ENCODE measurements at places on chromosomes 6 and 20. TPM values are rescaled to one million over a fixed set of nuclear protein-coding genes. Genes with fewer than 3 reads are reported as not detected.

GRCh38 chr6:81734081-81734480 lies 18.4 kb downstream of the TENT5A start:
- DNase-seq: no peak

DNA sequence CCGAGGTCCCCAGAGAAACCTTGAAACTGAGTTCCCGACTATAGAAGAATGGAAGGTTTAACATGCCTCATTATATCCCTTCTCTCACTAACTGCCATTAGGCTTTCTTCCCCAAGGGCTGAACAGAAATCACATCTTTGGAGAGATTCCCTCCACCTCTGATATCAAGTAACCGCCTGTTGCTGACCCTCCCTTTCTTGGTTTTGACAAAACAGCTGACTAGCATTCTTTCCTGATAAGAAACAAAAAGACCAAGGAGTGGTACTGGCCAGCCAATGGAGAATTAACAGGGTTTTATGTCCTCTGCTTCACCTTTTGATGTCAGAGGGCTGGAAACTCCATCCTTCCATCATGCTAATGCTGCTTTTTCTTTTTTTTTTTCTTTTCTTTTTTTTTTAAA lies 176.6 kb upstream of the ADGRB3 start:
- no peak for DNase-seq

DNA sequence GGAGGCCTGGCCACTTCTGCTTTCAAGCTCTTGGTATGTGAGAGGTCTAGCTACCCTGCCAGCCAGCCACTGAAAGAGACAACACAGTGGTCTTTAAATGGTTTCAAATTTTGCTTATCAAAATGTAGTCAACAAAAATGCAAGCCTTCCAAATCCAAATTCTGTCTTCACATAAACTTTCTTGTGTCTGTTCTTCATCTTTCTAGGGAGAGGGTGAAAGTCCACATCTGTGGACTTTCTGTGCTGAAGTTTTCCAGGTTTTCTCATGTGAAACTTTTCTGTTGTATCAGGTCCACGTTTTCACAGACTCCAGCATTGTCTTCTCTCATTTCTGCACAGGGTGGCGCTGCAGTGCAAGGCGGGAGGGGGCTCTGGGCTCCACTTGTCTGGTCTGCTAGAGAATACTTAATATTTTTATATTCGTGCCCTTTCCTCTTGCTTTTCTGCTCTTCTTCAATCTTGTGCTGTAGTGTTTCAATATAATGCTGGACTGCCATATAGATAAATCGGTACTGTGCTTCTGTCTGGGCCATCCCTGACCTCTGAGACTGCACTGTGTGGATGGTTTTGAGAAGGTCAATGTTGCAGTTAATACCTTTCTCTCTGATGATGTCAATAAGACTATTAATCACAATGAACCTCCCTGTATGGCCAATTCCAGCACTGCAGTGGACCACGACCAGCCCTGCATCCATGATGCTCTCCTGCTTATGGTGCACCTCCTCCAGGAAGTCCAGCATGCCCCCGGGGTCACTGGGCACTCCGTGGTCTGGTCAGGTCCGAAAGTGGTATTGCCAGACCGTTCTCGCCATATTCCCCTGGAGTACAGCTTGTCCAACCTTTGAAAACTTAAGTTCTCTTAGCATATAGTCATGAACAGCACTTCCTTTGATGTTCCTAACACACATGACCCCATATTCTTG lies 161.6 kb upstream of the TNFAIP3 start:
- DNase-seq: peak; percentile 63

- peak; percentile 65 for DNase-seq
Measured at GRCh38 chr20:8152183-8152582, 20.1 kb downstream of the PLCB1 start.

Gene NEDD9
- 16.7 TPM for total RNA-seq
